ENCODE measurements at places on chromosomes 13 and 19.
A peak's percentile ranks its signal among the peaks of the same experiment; 100 is the strongest.

DNA sequence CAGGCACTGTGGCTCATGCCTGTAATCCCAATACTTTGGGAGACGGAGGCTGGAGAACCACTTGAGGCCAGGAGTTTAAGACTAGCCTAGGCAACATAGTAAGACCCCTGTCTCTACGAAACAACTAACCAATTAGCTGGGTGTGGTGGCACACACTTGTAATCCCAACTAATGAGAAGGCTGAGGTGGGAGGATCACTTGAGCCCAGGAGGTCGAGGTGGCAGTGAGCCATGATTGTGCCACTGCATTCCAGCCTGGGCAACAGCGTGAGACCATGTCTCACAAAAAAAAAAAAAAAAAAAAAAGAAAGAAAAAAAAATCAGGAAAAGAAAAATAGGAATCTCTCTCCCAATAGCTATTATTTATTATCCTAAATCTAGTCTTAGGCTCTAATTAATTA, 56.8 kb upstream of the UBAC2 start:
- DNase-seq = no peak

GRCh38 chr13:39521701-39522100, 81.3 kb downstream of the LHFPL6 start:
- no peak for DNase-seq

- DNase-seq = no peak
These were observed 368.3 kb downstream of the IRS2 start for GRCh38 chr13:109418111-109418510.

- DNase-seq = peak; percentile 87
These were observed 5.3 kb upstream of the CEACAM21 start for GRCh38 chr19:41570639-41571112.

- no peak for DNase-seq
These were observed 11.4 kb downstream of the PCCA start for GRCh38 chr13:100100115-100100879.

GRCh38 chr13:46961719-46962118, 64.9 kb upstream of the HTR2A start:
- DNase-seq = peak; percentile 8

GRCh38 chr13:100314132-100314910, 225.4 kb downstream of the PCCA start:
- DNase-seq = no peak

DNA sequence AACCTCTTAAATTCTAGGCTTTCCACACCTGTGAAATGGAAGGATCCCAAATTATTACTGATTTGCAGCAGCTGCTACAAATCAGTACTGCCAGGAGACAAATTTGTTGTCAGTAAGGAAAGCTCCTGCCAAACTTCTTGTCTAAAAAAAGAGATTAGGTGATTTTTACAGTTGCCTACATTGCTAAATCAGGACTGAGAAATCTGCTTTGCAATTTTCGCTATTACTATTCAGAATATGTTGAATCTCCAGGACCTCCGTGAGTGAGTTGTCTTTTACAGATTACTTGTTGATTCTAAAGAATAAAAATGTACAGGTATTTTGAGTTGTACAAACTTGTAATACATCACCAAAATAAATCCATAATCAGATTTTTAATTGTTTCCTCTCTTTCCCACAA, 1815.9 kb downstream of the PCDH9 start:
- no peak for DNase-seq

DNA sequence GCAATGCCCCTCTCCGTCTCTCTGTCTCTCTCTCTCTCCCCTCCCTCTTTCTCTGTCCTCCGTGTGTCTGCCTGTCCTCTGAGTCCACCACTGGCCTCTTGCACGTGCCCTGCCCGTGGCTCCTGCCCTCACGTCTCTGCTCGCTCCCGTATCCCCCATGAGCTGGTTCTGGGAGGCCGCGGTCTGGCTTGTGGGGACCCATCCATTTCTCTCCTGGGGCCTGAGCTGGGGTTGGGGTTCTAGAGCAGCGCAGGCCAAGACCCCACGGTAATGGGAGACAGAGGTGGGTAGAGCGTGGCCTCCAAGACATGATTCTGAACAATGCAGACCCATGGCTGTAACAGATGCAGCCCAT, 19.0 kb downstream of the C2CD4C start:
- no peak for DNase-seq

DNA sequence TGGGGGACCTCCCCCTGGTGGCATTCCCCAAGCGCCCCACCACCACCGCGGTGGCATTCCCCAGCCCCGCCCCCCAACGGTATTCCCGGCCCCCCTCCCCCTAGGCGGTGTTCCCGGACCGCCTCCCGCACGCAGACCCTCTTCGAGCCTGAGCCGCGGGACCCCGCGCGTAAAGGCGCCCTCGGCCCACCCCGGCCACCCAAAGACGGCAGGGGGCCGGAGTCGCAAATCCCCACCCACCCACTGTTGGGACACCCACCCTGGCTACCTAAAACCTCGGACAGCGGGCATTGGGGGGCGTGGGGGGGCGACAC, 22.4 kb downstream of the OLFM2 start:
- no peak for DNase-seq

DNA sequence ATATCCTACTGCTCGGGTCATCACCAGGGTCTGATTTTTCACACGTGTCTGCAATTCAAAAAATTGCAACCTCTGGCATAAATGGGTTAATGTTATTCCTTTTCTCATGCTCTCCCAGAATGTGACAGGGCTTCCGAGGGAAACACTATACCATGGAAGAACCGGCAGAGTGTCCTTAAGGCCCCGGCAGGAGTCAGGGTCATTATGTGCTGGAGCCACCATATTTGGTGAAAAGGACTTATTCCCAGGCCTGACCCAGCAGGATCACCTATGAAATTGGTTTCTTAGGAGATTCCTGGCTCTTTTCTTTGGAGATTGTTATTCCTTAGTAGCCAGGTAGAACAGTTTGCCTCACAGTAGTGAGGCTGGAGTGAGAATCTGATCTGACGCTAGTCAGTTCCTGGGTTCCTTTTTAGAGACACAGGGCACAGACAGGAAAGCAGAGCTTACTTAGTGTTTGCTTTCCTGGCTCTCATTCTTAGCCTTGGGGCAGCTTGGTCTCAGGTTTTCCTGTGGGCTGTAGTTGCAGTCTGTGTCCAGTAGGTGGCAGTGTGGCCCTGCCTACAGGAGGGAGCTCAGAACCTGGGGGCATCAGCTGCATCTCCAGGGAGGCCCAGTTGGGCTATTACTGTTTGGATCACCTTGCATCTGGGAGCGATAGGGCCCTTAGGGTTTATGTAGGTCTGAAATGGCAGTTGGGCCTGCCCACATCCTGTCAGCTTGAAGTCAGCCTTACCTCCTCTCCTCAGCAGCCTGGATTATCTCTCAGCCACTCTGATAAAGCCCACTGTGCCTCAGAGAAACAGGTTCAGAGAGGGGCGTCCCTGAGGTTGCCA, 12.4 kb downstream of the SNRNP70 start:
- DNase-seq = peak; percentile 76

- no peak for DNase-seq
These were observed 160.0 kb downstream of the DCT start for GRCh38 chr13:94319501-94319900.

GRCh38 chr19:43699506-43700394, 16.1 kb upstream of the IRGC start:
- DNase-seq = no peak

DNA sequence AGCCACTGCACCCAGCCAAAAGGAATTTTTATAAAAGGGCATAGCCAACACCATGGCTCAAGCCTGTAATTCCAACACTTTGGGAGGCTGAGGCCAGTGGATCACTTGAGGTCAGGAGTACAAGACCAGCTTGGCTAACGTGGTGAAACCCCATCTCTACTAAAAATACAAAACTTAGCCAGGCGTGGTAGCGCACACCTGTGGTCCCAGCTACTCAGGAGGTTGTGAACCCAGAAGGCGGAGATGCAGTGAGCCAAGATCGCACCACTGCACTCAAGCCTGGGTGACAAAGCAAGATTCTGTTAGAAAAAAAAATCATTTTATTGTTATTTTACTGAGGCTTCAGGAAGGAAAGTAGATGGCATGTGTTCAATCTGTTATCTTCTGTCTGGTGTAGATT, 31.3 kb upstream of the FOXO1 start:
- no peak for DNase-seq

GRCh38 chr13:98804336-98804855, 51.9 kb upstream of the SLC15A1 start:
- DNase-seq = no peak

DNA sequence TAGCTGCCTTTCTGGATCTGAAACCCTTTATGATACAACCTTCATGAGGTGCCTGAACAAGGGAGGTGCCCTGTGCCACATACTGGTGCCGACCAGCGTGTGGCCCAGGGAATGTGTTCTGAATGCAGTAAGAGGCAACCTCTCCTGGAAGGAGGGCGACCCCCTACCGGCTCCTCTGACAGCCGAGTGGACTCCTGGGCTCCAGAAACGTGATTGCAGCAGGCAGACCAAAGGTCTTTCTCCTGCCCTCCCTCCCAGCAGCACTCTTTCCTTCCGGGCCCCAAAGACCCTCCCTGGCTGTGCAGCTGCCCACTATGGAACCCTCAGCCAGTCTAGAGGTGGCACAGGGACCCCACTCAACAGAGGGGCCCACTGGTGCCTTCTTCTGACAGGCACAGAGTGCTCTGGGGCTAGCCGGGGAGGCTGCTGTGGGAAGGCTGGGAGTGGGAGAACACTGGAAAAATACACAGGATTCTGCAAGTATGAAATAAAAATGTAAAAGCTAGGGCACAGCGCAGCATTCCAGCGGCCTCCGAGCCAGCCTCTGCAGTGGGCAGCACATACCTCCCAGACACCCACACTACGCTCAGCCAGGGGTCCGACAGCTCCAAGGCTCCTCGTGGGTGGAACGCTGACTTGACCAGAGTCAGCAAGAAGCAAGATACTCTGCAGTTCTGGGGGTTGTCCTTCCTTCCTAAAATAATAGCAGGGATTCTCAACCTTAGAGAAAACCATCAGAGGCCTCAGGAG, 14.9 kb downstream of the SH3GL1 start:
- no peak for DNase-seq

- no peak for DNase-seq
These were observed 61.9 kb downstream of the AP1M1 start for GRCh38 chr19:16259385-16260159.

GRCh38 chr19:15511671-15512424, 3.5 kb downstream of the CYP4F22 start:
- no peak for DNase-seq
